Fibroblast of mammary gland (primary cell): ENCODE measurements at places on chromosomes 6 and 20.
A peak's percentile ranks its signal among the peaks of the same experiment; 100 is the strongest.

- peak; percentile 10 for DNase-seq
These were observed 48.3 kb downstream of the TRERF1 start for GRCh38 chr6:42403421-42403820.

DNA sequence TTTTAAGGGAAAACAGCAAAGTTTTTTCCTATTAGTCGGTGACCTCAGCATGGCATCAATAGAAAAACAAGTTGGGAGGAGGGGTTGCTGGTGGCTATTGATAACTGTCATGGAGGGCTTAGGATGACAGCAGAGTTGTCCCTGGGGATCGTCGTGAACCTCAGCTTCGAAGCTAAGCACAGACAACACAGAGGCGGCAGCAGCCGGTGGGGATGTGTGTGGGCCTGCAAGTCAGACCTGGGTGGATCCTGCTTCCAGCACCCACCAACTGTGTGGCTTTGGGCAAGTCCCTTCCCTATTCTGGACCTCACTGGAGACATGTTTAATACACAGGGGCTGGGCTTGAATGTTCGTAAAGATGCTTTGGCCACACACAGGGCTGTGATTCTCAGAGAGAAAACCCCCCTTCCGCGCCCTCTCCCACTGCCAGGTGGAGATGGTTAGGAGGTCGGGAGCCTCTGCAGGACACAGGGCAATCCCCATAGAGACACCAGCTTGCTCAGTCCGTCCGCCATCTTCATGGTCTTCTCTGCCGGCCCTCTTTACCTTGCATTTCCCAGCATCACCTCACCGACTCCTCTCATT is 83.1 kb upstream of the TOX2 start:
- no peak for DNase-seq

GRCh38 chr20:10513931-10514575 is 78.9 kb downstream of the SLX4IP start:
- DNase-seq = peak; percentile 61

DNA sequence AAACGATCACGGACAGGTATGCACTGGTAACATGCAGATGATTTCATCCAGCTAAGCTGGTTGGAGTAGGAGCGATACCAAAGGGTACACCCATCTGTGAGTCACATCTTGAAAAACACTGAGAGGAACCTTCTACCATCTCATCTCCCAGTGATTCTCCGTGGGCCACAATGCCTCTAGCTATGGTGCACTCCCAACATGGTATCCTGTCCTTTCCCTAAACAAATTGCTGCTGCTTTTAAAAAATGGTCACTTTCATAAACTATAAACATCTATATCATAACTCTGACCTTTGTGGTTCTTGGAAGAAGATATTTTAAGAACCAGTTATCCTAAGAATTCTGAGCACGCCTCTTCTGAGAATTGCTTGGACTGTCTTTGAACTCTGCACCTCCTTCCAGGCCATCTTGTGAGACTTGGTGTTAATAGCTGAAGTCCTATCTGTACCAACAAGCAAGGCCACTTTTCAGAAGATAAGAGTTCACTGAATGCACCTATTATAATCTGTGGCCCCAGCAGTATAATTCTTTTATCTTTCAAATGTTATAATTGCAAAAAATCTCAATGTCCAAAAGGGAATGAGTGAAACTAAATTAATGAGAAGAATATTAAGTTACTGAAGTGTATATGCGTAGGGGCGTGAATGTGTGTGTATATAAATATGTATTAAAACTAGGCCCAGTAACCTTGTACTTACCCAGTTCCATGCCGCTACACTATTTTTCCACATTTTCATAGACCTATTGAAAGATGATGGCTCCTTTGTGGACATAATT is 70.5 kb upstream of the TPD52L1 start:
- no peak for DNase-seq

- DNase-seq = peak; percentile 29
These were observed 46.1 kb upstream of the CCN6 start for GRCh38 chr6:112007805-112008204.

- no peak for DNase-seq
These were observed 59.4 kb downstream of the RIOK1 start for GRCh38 chr6:7449018-7449417.

DNA sequence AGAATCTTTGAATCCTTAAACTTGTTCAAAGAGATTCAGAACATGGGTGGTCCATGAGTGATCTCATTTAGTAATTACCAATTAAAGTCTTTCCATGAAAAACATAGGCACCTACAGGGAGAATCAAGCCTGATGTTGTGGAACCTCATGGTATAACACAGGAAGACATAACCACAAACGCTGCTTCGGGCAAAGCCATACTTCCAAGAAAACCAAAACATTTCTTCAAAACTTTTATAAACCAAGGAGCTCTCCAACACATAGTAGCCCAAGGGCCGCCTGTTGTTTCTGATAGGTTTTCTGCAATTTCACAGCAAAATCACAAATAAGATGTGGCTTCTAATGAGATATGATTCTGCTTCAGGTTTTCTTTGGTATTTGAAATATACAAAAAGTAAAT is 2.5 kb downstream of the CHD6 start:
- no peak for DNase-seq

- no peak for DNase-seq
These were observed 10.8 kb downstream of the CTSZ start for GRCh38 chr20:58996226-58996611.

DNA sequence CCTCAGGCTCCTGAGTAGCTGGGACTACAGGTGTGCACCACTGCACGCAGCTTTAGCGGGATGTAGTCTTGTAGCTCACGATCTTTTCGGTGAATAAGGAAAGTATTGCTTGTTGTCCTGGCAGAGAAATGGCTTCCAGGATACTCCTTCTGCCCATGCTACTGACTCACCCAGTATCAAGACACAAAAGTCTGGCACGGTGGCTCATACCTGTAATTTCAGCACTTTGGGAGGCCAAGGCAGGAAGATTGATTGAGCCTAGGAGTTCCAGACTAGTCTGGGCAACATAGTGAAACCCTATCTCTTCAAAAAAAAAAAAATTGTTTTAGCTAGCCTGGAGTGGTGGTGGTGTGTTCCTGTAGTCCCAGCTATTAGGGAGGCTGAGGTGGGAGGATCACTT is 40.9 kb upstream of the B4GALT5 start:
- DNase-seq = no peak

GRCh38 chr6:155974811-155975323 is 519.2 kb upstream of the NOX3 start:
- DNase-seq = no peak

- DNase-seq = peak; percentile 63
These were observed 72.7 kb upstream of the CCN6 start for GRCh38 chr6:111980971-111981840.

DNA sequence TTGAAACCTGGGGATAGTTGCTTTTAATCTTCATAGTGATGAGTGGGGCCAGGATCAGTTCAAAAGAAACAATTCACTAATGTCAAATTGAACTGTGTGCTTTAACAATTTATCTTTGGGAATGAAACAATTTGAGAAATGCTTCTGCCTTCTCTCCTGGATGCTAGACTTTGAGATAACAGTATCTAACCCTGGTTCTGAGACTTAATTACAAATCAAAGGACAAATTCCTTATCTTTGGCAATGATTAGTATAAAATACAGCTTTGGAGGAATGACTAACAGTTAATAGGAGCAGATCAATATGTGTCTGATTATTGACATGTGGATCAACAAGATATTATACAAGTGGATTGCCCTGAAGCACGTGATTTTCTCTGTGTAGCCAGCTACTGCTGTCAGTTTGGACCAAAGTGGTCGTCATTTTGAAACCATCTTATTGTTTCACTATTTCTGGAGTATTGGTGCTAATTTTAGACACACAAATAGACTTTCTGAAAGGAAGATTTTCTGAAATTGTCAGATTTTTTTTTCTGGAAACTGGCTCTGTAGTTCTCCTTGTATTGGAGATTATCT is 6.2 kb upstream of the FLRT3 start:
- DNase-seq = no peak

GRCh38 chr20:64214952-64215351 is 40.6 kb upstream of the PCMTD2 start:
- no peak for DNase-seq

DNA sequence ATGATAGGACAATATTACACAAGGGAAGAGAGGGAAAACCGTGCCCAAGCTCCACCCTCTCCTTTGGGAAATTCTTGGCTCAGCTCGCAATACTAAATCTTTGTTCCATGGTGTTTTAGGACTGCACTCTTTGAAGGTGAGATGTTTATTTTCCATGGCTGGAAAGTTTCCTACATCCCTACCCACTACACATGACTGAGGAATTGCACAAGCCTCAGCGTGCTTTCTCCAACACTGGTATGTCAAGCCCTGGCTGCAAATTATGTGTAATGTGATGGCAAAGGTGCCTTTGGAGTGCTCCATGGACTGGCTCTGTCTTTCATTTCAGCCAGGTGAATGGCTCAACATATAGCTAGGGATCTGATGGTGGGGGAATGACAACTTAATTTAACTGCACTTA is 134.3 kb downstream of the ISM1 start:
- DNase-seq = no peak

DNA sequence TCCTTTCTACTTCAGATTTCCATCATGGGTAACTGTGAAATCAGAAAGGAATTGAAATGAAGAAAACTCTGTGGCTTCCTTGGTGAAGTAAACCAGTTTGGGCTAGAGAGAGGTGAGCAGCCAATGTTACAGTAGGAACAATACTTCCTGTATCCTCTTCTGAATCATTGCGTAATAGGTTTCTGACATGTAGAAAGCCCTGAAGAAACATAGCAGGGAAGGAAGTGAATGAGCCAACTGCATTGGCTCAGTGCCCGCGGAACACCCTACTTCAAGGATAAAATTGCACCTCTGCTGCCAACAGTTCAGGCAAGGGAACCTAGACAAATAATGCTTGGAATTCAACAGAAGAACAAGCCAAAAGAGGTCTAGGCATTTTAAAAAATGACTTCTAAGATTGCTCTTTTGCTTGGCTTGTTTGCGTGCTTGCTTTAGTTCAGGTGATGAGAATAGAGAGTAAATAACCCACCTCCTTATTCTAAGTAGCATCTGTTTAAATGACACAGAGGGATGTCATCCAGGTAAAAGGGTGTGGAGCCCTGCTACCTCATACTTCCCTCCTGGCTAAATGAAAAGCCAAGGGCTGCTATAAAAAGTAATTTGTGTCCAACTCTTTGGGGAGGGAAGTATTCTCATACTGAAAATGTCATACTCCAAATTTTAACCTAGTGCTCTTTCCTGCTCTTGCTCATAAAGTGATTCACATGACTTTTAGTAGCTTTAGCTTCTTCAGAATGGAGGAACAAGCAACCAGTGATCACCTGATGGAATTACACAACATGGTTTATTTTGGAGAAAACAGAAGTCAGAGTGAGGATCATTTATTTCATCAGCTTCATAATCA is 30.0 kb upstream of the AKIRIN2 start:
- DNase-seq = peak; percentile 94

DNA sequence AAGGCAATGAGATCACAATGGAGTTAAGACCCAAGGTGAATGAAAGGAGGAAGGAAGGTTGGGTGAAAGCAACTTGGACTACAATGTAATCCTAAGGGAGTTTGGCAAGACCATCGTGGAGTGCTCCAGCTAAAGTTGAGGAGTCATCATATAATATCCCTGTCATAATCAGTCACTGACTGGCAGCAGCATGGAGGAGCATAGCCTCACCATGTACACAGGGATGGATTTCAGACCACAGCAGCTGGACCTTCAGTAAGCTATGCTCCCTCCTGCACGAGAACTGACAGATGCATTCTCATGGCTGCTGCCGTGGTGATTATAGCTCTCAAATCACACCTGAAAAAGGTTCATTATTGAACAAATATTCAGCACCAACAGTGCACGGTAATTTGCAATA is 43.0 kb downstream of the GOPC start:
- no peak for DNase-seq

DNA sequence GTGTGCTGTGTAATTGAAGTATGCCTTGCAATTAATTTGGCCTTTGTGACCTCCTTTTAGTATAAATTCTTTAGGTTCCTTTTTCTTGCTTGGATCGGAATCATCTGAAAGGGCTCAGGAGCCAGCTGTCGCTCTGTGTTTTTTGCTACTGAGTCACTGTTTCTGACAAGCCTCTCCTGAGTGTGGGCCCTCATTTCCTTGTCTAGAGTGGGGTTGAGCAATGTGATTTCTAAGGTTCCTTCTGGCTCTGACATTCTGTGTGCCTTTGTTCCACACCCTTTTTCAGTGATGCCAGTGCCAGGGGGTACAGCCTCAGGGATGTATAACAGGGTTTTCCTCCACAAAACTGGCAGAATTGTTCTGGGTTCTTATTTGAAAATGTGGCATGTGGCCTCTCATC is 26.5 kb downstream of the DAAM2 start:
- peak; percentile 12 for DNase-seq
